ENCODE measurements at places on chromosomes 7 and 10. TPM values are rescaled to one million over a fixed set of nuclear protein-coding genes. Genes with fewer than 3 reads are reported as not detected.

Gene SFTPA1
- not detected for total RNA-seq

Gene PAPOLB
- total RNA-seq: not detected

Gene MYL10
- not detected for total RNA-seq

Gene PNLIPRP1
- not detected for total RNA-seq

Gene GBX1
- not detected for total RNA-seq

Gene TUBAL3
- 0.19 TPM for total RNA-seq

Gene ANKRD61
- total RNA-seq: 0.53 TPM

Gene CPA4
- 4.7 TPM for total RNA-seq

Gene BICC1
- total RNA-seq: 17.7 TPM

Gene ADAM12
- 4.3 TPM for total RNA-seq

Gene MYH16
- 0.32 TPM for total RNA-seq

Gene SLC26A3
- not detected for total RNA-seq

Gene STEAP1
- 15.9 TPM for total RNA-seq

Gene KIF20B
- total RNA-seq: 16.3 TPM

Gene VWC2
- total RNA-seq: not detected

Gene GIMAP8
- not detected for total RNA-seq

Gene NPY
- not detected for total RNA-seq

Gene OGDHL
- total RNA-seq: 0.13 TPM

Gene NPY4R
- total RNA-seq: 38.2 TPM

Gene SUN3
- total RNA-seq: not detected

Gene ZNRF2
- 6.7 TPM for total RNA-seq

Gene ASB10
- total RNA-seq: not detected

Gene NET1
- 64.3 TPM for total RNA-seq

Gene HTR5A
- total RNA-seq: not detected

Gene IDE
- total RNA-seq: 20.0 TPM

Gene LRGUK
- 0.60 TPM for total RNA-seq

Gene PAX4
- total RNA-seq: not detected

Gene CYP2E1
- total RNA-seq: not detected

Gene SERPINE1
- total RNA-seq: 1,665 TPM

Gene ITPRIP
- total RNA-seq: 69.0 TPM

Gene GPRIN2
- total RNA-seq: 32.7 TPM

Gene RELN
- total RNA-seq: 0.01 TPM

Gene KLF14
- total RNA-seq: not detected

Gene LIPK
- total RNA-seq: not detected

Gene SNCG
- total RNA-seq: 10.0 TPM

Gene STAG3
- total RNA-seq: not detected

Gene HOXA5
- total RNA-seq: 3.7 TPM

Gene PHKG1
- total RNA-seq: 1.9 TPM

Gene EFCAB10
- total RNA-seq: 2.7 TPM

Gene ETV1
- 2.3 TPM for total RNA-seq

All from A549 treated with GW870086 at 1 μM for 4 hours (cell line).